Effector memory CD4-positive, alpha-beta T cell (primary cell): ENCODE measurements at places on chromosomes 3 and 15.

DNA sequence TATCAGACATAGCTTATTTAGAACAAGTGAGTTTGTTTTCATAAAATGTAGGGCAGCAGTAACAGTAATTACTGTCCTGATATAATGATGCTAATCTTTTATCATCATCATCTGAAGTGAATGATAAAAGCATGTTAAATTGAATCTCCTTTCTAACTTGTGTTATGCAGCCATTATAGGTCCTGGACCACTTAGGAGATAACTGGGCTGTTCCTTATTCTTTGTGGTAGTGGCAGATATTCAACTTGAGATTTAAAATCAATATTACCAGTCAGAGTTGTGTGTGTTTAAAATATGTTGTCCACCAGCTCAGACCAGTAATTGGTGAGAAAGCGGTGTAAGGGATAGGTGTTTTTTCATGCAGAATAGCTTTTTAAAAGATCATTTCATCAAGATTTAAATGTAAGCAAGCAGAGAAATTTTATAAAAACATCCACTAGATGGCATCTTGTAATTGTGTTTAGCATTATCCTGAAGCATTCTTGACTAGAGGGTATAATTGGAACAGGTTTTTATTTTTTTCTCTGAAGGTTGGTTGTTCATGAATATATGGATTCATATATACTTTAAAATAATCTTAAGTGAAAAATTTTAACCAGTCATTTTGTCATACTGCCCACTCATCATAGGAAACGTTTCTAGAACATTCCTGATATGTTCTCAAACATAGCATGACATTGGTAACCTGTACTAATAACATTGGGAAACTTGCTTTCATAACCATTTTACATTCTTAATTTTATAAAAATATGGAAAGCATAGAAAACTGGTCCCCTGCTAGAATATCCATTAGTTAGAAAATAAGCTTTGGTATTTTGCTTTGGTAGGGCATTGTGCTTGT is 153.9 kb downstream of the BBX start:
- DNase-seq: no peak

DNA sequence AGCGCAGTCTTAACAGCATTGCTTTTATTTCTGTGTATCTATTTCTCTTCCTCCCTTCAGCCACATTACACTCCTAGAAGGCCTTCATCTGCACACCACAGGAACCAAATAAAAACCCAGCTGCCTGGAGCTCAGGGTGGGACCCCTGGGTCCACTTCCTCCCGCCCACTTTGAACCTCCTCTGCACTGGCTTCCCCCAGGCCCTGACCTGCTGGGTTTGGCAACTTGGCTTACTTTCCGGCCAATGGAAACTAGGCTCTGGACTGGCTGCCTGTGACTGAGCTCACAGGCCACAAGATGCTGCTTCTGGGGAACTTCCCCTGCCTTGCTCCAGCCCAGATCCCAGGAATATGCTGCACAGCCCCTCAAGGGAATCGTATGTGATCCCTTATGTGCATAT is 89.8 kb downstream of the SEMA5B start:
- no peak for DNase-seq

DNA sequence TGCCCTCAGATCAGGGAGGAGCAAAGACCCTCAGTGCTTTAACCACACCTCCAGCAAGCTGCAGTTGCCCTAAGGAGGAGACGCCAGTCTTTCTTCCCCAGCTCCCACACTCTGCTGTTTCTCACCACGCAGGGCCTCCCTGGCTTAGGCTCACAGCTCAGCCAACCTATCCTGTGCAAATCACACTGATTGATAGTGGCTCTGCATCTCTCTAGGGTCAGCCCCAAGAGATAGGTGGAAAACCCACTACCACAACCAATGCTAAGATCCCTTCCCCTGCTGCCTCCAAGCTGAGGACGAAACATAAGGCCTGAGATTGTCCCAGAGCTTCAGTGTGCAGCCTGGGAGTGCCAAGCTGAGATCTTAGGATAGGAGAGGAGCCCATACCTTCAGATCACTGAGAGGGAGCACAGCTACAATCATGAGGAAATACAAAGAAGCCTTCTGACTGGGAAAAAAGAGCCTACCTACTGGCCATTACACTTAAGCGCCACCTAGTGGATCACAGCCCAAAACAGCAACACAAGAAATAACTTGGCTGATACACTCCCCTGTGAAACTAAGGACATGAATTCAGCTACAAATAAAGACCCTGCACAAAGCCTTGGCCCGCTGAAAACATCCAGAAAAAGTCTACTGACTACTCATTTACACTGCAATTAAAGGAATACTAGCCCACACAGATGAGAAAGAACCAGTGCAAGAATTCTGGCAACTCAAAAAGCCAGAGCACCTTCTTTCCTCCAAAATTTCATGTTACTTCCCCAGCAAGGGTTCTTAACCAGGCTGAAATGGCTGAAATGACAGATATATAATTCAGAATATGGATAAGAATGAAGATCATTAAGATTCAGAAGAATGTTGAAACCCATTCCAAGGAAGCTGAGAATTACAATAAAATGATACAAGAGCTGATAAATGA is 271.5 kb upstream of the DCBLD2 start:
- no peak for DNase-seq

DNA sequence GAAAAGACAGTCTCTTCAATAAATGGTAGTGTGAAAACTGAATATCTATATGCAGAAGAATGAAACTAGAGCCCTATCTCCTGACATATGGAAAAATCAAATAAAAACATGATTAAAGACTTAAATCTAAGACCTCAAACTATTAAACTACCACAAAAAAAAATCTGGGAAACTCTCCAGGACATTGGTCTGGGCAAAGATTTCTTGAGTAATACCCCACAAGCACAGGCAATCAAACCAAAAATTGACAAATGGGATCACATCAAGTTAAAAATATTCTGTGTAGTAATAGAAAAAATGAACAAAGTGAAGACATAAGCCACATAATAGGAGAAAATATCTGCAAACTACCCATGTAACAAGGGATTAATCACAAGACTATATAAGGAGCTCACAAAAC is 286.4 kb downstream of the TBC1D5 start:
- no peak for DNase-seq

DNA sequence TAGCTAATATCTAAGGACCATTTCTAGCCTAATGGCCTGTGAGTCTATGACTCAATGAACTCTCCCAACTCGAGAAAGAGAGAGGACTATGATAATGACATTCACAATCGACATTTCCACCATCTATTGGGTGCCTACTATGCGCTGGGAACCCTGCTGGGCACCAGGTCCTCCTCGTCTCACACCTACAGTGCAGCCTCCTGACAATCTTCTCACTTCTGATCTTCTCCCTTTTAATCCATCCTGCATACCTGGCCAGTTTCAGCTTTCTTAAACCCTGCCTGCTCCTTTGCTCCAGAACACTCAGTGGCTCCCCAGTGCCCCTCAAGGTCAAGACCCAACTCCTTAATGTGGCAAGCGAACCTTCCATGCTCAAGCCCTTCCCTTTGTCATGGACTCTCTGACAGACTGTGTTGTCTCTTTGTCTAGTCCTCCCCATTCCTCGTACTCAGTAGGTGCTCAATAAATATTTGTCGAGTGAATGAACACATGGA is 3.5 kb upstream of the SLC6A1 start:
- DNase-seq: no peak

GRCh38 chr3:127395663-127396355 is 108.0 kb upstream of the PRR20G start:
- DNase-seq: no peak

DNA sequence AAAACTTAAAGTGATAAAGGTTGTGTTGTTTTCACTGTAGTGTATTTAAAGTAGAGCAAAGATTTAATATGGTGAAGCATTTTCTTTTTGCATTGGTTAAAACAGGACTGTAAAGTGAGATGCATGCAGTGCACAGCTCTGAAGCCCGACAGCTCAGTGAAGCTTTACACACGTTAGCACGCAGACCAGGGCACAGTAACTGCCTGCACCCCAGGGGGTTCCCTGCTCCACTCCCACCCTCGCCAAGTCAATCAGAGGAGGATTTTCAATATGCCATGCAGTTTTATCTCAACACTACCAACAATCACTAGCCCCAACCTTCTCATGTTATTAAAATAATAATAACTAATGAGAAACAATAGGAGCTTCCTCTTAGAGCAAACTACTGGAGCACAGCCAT is 28.1 kb upstream of the BCL2L10 start:
- DNase-seq: no peak

- no peak for DNase-seq
Observed at GRCh38 chr3:45381168-45381852, 7.1 kb upstream of the LARS2 start.

DNA sequence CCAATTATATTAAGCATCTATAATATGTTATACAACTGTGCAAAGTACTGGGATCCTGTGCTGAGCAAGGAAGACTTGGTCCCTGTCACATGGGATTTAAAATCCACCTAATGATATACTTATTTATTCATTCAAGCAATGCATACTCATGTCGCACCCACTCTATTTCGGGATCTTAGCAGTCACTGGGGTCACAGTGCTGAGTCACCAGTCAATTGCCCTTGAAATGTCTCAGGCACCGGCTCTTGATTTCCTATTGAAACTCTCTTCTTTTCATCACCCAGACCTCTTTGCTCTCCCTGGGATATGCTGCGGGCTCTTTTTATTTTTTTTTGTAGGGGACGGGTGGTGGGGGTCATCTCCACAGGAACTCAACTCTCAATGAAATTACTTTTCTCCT is 194.5 kb upstream of the GAP43 start:
- DNase-seq: no peak

DNA sequence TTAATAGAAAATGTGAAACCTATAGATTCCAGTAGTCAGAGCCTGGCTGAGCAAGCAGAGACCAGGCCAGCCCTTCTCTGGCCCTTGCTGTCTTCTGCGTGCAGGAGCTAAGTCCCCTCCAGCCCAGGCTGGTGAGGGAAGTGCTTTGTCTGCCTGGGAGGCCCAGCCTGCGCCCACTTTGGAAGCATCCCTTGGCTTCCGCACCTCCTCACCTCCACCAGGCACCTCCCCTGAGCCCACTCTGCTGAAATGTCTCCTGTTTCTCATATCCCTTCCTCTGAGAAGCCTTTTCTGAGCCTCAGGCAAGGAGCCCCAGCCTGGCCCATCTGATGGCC is 45.3 kb downstream of the ALDH1L1 start:
- no peak for DNase-seq

GRCh38 chr15:40857601-40858341 is 13.9 kb downstream of the SPINT1 start:
- peak; percentile 57 for DNase-seq

DNA sequence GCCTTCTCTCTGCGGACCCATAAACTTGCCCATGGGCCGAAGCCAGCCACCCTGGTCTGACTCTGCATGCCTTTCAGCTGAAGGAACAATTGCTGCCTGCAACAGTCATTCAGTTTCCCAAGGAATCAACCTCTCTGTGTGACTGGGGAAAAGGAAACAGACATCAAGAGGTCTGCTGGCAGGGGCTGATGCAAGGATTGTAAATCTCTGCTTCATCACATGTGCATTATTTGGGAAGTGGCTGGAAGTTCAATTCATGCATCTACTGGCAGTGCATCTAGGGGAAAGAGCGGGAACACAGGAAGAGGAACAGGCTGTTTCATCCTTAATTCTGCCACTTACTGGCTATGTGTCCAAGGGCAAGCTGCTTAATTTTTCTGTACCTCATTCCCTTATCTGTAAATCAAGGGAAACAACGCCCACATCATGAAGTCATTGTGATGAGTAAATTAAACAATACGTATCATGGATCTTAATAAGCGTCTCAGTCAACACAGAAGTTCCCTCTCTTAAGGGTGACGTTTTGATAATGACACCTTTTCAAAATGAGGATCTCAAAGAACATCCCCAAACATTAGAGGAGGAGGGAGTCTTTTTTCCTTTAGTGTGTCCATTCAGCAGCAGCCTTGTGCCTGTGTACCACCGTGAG is 17.4 kb upstream of the ADPGK start:
- DNase-seq: no peak

GRCh38 chr15:60424006-60424405 is 26.2 kb upstream of the ANXA2 start:
- no peak for DNase-seq

GRCh38 chr3:41053220-41053619 is 146.1 kb upstream of the CTNNB1 start:
- no peak for DNase-seq

DNA sequence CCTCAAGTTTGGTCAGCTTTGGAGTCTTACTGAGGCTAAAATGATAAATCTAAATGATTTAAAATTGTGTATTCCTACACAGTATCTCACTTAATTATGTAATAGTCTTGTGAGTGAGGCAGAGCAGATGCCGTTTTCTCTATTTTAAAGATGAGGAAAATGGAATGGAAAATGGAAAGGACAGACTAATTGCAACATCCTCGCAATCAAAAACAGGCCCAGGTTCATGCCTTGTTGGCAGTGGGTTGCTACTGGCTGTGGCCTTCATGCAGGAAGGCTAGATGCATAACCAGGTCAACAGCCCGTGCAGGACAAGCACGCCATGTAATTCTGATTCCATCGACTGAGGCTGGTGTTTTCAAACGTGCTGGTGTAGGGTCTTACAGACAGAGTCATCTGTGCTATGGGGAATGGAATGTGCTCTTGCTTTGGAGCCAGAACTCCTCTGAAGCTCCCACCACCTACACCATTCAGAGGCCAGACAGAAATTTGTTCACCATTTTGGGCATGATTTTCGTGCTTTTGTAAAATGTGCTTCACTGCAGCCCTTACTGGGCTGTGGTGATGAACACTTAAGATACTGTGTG is 37.9 kb downstream of the MLH1 start:
- DNase-seq: no peak

DNA sequence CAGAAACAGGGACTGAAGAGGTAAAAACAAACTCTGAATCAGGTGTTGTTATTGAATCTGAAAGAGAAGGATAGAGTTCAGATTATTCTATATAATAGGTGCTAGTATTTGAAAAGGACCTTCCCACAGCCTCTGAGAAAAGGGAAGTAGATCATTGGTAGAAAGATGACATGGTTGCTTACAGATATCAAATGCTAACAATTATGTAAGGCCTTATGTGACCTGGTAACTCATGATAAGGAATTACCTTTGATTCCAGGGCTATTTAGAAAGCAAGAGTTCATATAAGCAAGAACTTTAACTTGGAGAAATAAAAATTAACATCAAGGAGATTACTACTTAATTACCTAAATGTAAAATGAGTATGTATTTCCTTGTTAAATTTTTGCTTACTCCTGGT is 7.6 kb downstream of the SLC27A2 start:
- no peak for DNase-seq

- DNase-seq: peak; percentile 76
Observed at GRCh38 chr3:138923531-138923994, 23.4 kb downstream of the FOXL2 start.

- DNase-seq: no peak
Observed at GRCh38 chr15:46413799-46414198, 779.0 kb downstream of the SQOR start.

GRCh38 chr15:74384881-74385643 is 17.6 kb upstream of the CYP11A1 start:
- no peak for DNase-seq

DNA sequence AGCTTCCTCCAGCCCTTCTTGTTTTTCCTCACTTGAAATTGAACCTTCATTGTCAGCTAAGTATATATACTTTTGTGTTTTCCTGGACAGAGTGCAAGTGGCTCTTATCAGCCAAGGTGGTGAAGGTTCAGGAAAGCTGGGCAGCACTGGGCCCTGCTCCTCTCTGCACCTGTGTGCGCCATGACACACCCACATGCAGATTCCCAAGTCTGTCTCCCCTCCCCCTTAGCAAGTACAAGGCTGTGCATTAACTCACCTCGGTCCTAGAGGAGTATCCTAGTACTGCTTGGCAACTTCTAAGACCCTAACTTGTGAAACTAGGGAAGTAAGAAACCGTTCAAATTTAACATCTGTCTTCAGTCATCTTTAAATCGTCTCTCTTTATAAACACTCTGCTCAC is 85.8 kb downstream of the SLC49A4 start:
- no peak for DNase-seq
